HuH-7.5 (cell line): ENCODE measurements at places on chromosomes 16 and 17.

- no peak for DNase-seq
Measured at GRCh38 chr16:89038811-89039735, 54.6 kb upstream of the ACSF3 start.

- no peak for DNase-seq
Measured at GRCh38 chr16:70804153-70804733, 3.3 kb upstream of the VAC14 start.

GRCh38 chr17:70622368-70623260 lies 453.3 kb downstream of the KCNJ2 start:
- peak; percentile 11 for DNase-seq

DNA sequence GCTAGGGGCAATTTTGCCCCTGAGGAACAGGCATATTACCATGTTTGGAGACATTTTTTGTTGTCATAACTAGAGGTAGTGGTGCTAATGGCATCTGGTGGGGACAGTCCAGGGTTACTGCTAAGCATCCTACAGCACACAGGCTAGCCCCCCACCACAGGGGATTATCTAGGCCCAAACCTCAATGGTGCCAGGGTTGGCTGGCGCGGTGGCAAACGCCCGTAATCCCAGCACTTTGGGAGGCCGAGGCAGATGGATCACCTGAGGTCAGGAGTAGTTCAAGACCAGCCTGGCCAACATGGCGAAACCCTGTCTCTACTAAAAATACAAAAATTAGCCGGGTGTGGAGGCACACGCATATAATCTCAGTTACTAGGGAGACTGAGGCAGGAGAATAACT lies 15.2 kb downstream of the C1QTNF1 start:
- DNase-seq = no peak

DNA sequence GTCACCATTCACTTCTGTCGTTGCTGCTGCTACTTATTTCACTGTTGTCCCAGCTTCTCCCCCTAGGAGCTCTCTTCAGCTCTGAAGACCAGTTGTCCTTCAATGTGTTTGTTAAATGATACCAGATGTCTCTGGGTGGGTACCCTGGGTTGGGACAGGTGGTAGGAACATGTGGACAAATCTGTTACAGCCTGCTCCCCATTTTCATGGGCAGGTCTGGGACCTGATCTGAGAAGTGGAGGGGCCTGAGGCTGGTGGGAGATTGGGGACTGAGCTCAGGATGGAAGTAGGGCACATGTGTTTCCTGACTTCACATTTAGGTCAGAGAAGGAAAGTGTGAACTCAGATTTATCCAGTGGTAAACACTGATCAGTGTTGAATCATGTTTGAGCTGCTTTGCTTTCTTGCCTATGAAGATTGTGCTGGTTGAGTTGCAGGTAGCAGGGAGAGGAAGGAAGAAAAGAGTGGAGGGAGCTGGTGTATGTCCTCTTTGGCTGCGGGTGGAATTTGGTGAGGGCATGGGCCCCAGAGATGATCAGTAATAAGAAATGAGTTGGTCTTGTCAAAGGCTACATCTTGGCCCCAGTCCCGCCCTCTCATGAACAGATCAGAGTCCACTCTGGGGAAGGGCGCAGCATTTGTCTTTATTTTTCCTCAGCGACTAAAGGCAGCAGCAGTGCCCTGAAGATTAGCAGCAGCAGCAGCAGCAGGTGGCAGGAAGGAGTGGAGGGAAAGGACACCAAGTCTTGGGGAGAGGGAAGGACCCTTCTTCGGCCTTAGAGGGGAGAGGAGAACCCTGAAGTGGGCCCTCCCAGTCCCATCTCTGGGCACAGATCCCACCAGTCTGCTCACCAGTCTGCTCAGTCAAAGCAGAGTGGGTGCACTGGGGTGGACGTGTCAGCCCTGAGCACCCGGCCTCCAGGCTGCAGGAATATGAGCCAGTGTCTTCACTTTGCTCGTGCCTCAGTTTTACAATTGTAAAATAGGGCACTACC lies 6.1 kb upstream of the EFTUD2 start:
- no peak for DNase-seq

GRCh38 chr17:70320673-70321345 lies 151.5 kb downstream of the KCNJ2 start:
- no peak for DNase-seq

DNA sequence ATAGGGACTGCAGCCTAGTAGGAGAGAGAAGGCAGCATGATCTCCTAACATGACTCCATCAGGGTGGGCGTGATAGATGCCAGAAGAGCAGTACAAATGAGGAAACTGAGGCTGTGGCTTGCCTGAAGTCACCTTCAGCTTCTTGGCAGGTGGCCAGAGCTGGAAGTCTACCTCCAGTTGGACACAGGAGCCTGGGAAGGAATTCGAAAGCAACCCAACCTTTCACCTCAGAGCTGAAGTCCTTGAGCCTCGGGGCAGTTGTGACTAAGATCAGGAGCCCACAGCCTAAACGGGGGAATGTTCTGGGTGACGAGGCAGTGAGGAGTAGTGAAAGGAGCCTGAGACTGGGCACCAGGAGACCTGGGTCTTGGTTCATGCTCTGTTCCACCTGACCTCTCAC lies 9.4 kb upstream of the SLC52A1 start:
- DNase-seq = no peak

DNA sequence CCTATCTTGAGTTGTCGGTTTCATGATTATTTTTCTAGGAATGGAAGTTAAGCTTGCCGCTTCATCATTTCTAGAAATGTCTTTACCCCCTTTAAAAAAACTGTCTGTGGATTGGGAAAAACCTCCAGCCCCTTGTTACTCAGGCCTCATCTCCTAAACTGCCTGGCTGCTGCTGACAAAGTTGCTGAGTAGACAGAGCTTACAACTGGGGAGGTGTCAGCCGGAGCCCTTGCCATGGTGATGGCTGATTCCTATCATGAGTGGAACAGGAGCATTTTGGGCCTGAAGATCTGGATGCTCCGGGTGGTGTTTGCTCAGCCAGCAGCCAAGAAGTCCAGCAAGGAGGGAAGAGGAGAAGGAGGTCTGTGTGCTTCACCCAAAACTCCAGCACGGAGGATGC lies 243.3 kb downstream of the ENGASE start:
- no peak for DNase-seq

- no peak for DNase-seq
Measured at GRCh38 chr16:12150600-12150999, 174.1 kb downstream of the SNX29 start.

- no peak for DNase-seq
Measured at GRCh38 chr17:79878329-79878947, 39.2 kb upstream of the CBX4 start.

GRCh38 chr17:78448356-78448993 lies 70.0 kb downstream of the PGS1 start:
- DNase-seq = no peak

GRCh38 chr17:13425390-13425789 lies 176.3 kb downstream of the HS3ST3A1 start:
- DNase-seq = no peak

- DNase-seq = no peak
Measured at GRCh38 chr16:66274335-66275110, 92.0 kb upstream of the CDH5 start.

- no peak for DNase-seq
Measured at GRCh38 chr17:75756451-75757085, 8.4 kb downstream of the GALK1 start.

- DNase-seq = no peak
Measured at GRCh38 chr16:58421529-58421928, 29.3 kb downstream of the GINS3 start.

DNA sequence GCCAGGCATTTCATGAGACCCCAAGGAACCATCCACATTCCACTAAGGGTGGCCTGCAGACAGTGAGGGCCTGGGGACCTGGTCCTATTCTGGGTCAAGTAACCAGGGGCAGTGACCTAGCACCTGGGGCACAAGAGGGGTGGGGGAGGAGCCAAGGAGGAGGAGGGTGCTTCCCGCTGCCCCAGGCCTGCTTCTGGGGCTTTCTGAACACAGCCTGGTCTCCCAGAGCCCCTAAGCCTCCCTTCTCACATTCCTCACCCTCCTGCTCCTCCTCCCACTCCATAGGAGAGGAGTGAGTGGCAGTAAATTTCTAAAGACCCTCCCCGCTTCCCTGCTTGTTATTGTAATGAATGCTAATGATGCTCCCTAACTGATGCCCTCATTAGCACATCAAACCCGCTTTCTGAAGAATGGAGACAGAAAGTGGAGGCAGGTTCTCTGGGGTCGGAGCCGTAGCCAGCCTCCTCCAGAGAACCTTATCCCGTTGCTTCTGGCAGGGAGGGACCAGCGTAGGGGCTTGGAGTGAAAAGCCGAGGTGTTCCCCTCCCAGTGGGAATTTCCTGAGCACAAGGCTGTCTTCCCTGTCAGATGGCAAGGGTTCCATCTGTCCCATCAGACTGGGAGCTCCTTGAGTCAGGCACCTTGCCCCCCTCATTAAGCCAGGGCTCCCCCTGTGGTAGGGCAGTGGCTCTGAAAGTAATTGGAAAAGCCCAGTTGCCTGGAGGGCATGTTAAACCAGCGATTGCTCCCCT lies 3.7 kb upstream of the SRCIN1 start:
- DNase-seq = no peak

- no peak for DNase-seq
Measured at GRCh38 chr17:39116224-39116623, 35.2 kb downstream of the PLXDC1 start.

GRCh38 chr16:12685806-12686205 lies 117.9 kb downstream of the CPPED1 start:
- DNase-seq = no peak

DNA sequence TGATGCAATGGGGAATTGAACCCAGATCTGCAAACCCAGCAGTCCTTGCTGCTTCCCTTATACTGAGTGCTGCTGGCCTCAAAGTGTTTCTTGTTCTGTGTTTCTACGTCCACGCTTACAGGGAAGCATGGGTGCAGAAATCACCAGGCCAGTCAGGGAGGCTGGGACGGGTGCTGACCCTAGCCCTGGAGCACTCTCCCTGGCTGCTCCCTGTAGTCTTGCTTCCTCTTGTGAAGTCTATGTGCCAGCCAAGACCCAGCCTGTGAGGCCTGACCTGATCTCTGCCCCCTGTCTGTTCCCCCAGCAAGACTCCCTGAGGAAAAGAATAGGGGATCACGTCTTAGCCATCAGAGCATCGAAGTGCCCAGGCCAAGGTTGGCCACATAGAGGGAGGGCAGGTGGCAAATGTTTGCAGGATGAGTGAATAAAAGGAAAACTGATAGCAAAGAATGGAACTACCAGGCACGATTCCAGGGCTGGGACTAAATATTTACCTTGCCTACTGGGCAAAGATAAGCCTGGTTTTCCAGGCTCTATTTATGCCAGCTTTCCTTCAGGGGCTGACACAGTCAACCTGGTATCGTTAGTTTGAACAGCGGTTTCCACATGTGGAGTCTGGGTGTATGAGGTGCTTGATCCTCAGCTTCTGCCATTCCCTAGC lies 41.2 kb upstream of the RHOT1 start:
- DNase-seq = no peak

DNA sequence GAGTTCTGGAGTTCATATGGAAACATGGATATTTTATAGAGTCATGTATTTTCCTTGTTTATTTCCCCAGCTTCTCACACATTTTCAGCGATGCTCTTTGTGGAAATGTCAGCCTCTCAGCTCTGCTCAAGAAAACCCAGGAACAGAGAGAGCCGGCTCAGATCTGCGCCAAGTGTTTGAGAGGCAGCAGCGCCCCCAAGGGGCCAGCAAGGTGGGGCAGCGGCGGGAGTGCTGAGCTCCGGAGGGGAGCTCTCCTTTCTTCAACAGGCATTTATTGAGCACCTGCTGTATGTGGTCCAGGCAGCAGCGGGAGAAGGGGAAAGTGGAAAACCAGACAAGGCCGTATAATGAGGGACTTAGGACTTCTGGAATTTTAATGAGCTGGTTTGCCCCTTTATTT lies 421.1 kb upstream of the C16orf82 start:
- DNase-seq = no peak

DNA sequence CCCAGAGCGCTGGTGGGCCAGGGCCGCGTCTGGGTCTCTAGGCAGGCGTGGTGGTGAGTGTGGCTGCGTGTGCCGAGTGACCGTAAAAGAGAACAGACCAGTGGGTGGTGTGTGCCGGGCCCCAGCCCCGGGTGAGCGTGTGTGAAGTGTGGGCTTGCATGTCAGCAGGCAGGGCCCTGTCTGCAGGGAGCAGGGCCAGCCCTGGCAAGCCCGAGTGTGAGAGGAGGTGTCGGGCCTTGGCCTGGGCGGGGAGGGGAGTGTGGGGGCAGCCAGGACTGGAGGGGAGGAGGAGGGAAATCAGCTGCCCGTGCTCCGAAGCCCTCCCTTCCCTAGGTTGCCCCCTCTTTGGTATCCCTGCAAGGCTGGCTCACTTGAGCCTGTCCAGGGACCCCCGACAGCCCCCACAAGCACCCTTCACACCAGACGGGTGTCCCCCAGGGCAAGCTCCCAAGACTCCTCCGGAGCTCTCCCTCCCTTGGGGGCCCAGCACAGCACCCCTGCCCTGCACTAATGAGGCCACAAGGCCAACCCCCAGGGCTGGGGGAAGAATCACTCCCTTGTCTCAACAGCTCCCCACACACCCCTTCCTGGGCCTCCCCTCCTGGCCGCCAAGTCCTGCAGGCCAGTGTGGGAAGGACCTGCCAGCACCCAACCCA lies 1.9 kb downstream of the USH1G start:
- no peak for DNase-seq

GRCh38 chr16:57308041-57308440 lies 23.6 kb upstream of the PLLP start:
- DNase-seq = no peak

- DNase-seq = no peak
Measured at GRCh38 chr16:69048328-69049120, 56.9 kb upstream of the HAS3 start.

DNA sequence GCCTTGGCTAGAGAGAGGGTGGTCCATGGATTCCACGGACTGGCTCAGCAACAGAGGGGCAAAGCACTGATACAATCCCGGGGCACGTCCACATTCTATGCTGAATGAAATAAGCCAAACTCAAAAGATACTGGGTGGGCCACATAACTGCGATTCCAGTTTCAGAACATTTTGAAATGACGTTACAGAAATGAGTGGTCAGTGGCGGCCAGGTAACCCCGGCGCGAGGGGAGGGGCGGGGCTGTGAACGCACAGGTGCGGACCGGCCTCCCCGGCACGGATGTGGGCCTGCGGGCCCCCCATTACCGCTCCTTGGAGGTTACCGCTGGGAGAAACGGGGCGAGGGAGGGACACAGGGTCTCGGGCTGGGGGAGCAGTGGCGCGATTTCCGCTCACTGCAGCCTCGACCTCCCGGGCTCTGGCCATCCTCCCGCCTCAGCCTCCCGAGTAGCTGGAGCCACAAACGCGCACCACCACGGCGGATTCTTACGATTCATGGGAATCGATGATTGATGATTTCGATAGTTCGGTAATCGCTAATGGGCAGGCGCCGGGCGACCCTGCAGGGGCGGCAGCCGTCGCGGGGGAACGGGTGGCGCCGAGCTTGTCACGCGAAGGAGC lies 559 bp downstream of the MVD start:
- DNase-seq = no peak
